ENCODE measurements at places on chromosomes 12 and 14.

DNA sequence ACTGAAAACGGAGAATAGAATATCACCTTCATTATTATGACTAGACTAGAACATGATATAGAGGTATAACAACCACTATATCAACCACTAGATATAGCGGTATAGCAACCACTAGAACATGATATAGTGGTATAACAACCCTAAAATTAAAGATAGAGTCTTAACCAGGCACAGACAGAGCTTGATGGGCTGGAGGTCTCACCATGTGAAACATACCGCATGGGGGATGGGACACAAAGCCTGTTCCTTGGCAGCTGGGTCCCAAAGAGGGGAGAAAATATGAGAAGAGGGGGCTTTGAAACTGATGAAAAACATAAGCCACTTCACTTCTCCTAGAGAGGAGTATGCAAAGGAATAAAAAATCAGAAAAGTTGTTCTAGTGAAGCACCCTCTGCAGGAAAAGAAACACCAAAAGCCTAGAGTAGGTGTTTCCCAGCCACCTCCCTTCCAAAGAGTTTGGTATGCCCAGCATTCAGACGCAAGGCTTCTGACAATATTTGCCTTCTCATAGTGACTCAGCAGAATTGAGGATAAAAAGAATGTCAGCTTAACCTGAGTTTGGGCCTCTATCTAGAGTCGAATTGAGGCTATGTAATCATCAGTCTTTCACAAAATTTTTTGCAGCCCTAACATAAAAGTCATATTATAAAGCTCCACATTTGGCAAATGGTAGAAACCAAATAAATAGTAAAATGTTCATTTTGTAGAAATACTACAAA lies 316.4 kb downstream of the NOVA1 start:
- peak; percentile 22 for DNase-seq

- DNase-seq = no peak
Measured at GRCh38 chr12:34253674-34254073, 231.4 kb downstream of the ALG10 start.

GRCh38 chr12:102120886-102121285 lies 903 bp downstream of the PARPBP start:
- peak; percentile 9 for DNase-seq

DNA sequence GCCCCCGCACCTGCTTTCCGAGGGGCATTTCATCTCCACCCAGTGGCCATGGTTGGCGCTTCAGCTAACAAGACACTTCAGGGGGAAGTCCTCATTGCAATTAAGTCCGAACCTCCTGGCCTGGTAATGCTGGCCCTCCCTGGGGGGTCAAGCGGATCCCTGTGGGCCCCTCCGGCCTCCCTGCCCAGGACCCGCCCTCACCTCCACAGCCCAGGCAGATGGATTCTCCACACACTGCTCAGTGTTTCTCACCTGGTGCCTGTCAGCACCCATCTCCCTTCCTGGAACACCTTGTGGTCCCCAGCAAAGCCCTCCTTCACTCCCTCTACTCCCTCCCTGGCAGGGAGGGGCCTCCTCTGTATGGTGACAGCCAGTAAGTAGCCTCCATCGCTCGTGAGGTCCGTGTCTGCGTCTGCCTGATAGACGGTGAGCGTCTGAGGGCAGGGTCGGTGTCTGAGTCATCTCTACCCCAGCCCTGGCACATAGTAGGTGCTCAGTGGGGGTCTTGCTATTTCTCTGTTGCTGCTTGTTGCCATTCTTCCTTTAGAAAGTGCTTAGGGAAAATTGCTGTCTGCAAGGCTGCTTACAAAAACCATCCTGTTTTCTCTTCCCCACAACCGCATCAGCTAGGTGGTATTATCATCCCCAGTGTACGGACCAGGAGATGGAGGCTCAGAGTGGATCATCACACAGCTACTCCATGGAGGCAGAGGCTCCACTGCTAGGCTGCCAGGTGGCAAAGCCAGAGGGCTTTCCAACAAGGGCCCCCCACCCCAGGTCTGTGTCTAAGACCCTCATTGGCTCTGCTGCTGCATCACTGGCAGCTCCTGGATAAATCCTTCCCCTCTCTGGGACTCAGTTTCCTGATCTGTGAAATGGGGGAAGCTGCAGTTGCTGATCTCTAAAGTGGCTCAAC lies 39.7 kb upstream of the EML1 start:
- peak; percentile 54 for DNase-seq

- DNase-seq = peak; percentile 7
Measured at GRCh38 chr14:79293482-79294177, 917.7 kb downstream of the DIO2 start.

DNA sequence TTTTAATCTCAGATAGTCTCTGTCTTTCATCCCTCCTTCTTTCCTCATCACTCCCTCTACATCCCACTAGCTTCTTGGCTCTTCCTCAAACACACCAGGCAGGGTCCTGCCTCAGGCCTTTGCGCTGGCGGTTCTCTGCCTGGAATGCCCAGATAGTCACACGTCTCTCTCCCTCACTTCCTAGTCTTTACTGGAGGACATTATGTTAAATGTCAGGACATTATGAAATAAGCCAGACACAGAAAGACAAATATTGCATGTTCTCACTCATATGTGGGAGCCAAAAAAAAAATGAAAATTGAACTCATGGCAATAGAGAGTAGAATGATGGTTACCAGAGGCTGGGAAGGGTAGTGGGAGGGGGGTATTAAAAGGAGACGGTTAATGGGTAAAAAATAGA lies 442.0 kb downstream of the MED13L start:
- no peak for DNase-seq

GRCh38 chr14:68081489-68081888 lies 261.9 kb downstream of the RAD51B start:
- no peak for DNase-seq

DNA sequence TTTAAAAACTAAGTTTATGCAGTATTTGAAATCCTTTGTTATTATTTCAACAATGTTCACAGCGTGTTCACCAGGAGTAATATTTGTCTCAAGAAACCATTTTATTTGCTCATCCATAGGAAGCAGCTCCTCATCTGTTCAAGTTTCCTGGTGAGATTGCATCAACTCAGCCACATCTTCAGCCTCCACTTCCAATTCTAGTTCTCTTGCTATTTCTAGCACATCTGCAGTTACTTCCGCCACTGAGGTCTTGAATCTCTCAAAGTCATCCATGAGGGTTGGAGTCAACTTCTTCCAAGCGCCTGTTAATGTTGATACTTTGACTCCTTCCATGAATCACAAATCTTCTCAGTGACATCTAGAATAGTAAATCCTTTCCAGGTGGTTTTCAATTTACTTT lies 18.0 kb downstream of the CLEC9A start:
- DNase-seq = no peak

DNA sequence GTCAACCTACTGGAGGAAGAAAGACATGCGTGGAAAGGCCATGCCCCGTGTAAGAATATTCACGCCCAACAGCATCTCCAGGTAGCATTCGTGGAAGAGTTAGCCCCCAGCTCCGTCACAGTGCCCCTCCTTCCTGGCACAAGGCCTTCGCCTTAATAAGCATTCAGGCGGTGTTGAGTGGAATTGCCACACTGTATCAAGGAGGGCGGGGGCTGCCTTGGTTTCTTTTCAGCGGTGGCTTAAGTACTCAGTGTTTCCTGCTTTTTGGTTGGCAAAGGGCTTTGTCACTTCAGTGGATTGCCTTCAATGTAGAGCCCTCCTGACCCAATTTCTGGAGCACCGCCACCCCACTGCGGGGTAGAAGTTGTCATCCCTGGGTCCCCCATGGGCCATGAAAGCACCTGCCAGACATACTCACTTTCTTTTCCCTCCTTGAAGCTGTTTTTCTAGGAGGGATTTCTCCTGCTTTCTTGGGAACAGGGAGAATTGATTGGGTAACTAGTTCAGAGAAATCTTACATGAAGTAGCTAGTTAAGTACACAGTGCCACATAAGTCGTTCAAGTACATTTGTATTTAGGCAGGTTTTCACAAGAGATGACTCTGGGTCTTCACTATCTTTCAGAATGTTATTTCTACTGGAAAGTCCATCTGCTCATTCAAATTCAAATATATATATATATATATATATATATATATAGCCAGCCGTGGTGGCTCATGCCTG lies 65.5 kb upstream of the STON2 start:
- DNase-seq = no peak

DNA sequence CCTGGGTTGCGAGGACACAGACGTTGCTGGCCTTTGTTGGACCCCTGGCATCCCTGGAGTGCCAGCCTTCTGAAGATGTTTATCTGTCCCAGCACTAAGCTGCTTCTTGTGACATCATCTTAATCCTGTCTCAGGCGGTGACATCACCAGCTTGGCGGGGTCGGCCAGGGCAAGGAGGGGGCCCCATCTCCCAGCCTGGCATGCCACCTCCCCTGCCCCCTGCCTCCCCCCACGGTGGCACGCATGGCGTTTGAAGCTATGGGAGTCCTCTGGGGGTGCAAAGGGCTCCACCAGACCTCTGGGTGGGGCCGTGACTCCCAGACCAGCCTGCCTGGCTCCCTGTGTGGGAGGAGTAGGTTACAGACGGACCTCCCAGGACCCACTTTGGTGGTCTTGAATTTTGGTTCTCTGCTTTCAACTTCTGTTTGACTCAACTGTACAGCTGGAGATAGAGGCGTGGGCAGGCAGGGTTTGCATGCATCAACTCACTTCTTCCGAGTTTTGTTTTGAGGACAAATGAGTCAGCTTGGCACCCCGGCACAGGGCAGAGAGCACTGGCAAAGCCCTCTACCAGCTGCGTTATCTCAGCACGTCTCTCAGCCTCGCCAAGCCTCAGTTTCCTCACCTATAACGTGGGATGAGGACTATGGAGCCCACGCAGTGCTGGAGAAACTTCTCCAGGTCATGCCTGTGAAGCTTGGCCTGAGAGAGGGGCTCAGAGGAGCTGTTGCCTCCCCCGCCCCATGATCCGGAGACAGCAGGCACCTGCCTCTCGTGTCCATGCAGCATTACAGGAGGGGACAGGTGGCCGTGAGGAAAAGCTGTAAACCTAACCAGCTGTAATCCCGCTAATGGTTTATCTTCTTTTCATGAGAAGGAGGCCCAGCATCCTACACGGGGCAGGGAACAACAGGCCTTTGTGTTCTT lies 38.8 kb upstream of the EML1 start:
- DNase-seq = no peak

- no peak for DNase-seq
Measured at GRCh38 chr12:98464190-98464589, 51.2 kb upstream of the TMPO start.

Measured in iPS-NIHi11 (cell line).